ENCODE measurements at places on chromosomes 1 and 21.

DNA sequence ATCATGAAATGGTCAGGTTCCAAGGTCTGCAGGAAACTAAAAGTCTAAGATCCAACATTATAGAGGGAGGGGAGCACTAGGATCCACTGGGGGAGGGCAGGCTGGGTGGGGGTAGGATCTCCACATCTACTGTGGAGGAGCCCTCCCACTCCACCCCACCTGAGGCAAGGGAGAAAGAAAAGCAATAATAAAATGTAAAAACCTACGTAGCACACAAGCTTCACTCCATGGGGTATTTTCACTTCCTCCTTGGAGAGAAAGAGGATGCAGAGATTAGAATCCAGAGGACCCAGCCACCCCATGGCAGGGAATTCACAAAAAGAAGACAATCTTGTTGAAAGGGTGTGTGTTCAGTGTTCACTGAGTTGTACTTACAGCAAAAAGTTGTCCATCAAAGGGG lies 14.4 kb downstream of the SPOCD1 start:
- peak; percentile 3 for DNase-seq
- no peak overlapping the region for H3K27ac ChIP-seq
- H3K27me3 ChIP-seq: peaks cover 5% of the 10 kb centered on the region
- H3K4me3 ChIP-seq: no peak overlapping the region

GRCh38 chr1:170073893-170074249 lies 624 bp downstream of the KIFAP3 start:
- no peaks in the 10 kb centered on the region for H3K27me3 ChIP-seq
- H3K27ac ChIP-seq: peak overlapping the region; percentile 66
- DNase-seq: no peak
- H3K36me3 ChIP-seq: no peaks in the 10 kb centered on the region
- H3K4me1 ChIP-seq: peaks cover 34% of the 10 kb centered on the region

GRCh38 chr1:117629625-117630422 lies 24.0 kb downstream of the TENT5C start:
- no peaks in the 10 kb centered on the region for H3K27me3 ChIP-seq
- no peak overlapping the region for H3K4me3 ChIP-seq
- DNase-seq: no peak
- H3K4me1 ChIP-seq: peaks cover 4% of the 10 kb centered on the region
- H3K27ac ChIP-seq: no peak overlapping the region

DNA sequence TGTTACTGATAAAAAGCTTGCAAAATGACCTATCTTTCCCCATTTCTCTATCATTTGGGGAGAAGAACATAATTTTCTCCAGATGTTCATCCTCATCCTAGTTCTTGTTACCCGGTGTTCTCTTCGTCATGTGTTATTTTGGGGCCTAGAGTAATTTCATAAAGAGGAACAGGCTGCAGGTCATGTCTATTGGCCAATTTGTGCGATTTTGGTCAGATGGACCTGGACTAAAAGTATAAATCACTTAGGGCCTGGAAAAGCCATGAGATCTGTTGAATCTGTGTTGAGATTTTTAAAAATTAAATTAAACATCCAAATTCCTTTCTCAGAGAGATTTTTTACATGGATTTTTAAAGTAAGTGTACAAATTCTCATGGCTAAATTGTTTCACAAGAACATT lies 241.3 kb upstream of the PLXNA2 start:
- H3K27me3 ChIP-seq: no peaks in the 10 kb centered on the region
- no peaks in the 10 kb centered on the region for H3K36me3 ChIP-seq
- no peak for DNase-seq
- no peak overlapping the region for H3K4me3 ChIP-seq

DNA sequence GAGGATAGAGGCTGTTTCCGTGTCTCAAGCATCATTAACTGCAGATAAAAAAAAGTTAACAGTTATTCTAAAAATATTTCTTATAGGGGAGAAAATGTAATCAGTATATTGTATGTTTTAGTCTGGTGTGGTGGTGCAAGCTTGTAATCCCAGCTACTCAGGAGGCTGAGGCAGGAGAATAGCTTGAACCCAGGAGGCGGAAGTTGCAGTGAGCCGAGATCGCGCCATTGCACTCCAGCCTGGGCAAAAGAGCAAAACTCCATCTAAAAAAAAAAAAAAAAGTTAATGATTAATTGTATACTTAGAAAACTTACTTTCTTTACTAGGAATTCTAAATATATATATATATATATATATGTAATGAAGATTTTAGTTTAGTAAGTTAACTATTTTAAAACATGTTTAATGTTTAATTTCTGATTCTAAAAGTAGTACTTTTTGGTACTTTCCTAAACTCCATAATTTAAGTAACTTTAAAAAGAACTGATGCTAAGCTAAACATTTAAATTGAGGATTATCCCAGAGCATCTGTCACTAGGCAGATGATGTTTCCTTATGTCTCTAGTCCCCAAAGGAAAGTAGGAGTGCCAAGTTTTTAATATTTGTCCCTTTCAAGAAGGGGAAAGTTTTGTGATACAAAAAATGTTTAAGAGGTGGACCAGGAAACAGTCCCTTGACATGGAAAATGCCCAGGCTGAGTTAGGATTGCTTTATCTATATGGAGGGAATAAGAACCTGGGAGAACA lies 66.3 kb downstream of the DYRK1A start:
- no peak for DNase-seq
- H3K27me3 ChIP-seq: no peaks in the 10 kb centered on the region
- H3K36me3 ChIP-seq: no peaks in the 10 kb centered on the region
- peaks cover 63% of the 10 kb centered on the region for H3K4me1 ChIP-seq
- no peak overlapping the region for H3K27ac ChIP-seq

DNA sequence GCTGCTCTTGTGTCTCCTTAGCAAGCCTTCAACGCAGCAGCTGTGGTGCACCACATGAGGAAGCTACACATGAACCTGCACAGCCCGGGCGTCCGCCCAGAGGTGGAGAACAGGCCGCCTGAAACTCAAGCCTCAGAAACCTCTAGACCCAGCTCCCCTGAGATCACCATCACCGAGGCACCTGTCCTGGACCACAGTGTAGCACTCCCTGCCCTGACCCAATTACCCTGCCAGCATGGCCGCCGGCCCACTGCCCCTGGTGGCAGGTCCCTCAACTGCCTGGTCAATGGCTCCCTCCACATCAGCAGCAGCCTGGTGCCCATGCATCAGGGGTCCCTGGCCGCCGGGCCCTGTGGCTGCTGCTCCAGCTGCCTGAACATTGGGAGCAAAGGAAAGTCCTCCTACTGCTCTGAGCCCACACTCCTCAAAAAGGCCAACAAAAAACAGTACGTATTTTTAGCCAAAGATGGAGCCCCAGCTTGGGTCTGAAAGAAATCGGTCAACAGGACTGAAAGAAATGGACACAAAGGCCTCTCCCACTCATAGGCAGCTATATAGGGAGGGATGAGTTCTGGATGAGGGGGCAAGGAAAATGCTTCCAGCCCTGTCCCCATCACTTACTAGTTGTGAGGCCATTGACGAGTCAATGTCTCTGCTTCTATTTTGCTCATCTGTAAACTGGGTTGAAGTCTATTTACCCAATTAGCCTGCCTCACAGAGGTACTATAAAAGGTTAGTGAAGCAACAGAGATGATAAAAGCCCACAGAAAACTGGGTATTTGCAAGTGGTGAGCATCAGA lies 28.5 kb downstream of the CAMK1G start:
- H3K4me1 ChIP-seq: no peaks in the 10 kb centered on the region
- H3K4me3 ChIP-seq: no peak overlapping the region
- H3K27me3 ChIP-seq: no peaks in the 10 kb centered on the region
- H3K27ac ChIP-seq: no peak overlapping the region
- H3K36me3 ChIP-seq: no peaks in the 10 kb centered on the region

- no peaks in the 10 kb centered on the region for H3K36me3 ChIP-seq
- H3K27me3 ChIP-seq: no peaks in the 10 kb centered on the region
- no peak overlapping the region for H3K27ac ChIP-seq
- no peak overlapping the region for H3K4me3 ChIP-seq
Measured at GRCh38 chr1:58345215-58346035, 201.1 kb downstream of the OMA1 start.

- H3K4me3 ChIP-seq: peak within 1 kb of the TSS; percentile 26
- peaks cover 10% of the 10 kb centered on the region for H3K4me1 ChIP-seq
- no peak for DNase-seq
- H3K27ac ChIP-seq: peak within 1 kb of the TSS; percentile 33
- peaks cover 39% of the 10 kb centered on the region for H3K27me3 ChIP-seq
Measured at GRCh38 chr1:156676820-156677615, at the start of gene NES. TSS of gene NES (minus strand) at chr1:156677407. CDS start at chr1:156677264, 143 bp downstream.

DNA sequence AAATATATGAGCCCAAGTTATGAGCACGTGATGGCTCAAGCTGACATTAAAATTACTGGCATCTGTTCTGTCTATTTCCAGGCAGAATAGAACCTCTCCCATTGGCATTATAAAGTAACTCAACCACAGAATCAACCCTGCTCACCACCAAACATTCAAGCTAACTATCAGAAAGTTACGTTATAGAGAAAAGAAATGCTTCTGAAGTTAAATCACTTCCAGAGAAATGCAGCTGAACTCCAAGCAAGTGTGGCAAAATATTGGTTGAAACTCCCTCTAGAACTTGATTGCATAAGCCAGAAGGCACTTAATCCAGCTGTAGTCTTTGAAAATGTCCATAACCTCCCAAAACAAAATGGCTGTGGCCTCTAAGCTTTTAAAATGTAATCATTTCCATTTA lies 36.2 kb upstream of the UBE2U start:
- H3K4me1 ChIP-seq: no peaks in the 10 kb centered on the region
- H3K36me3 ChIP-seq: no peaks in the 10 kb centered on the region
- no peak for DNase-seq

DNA sequence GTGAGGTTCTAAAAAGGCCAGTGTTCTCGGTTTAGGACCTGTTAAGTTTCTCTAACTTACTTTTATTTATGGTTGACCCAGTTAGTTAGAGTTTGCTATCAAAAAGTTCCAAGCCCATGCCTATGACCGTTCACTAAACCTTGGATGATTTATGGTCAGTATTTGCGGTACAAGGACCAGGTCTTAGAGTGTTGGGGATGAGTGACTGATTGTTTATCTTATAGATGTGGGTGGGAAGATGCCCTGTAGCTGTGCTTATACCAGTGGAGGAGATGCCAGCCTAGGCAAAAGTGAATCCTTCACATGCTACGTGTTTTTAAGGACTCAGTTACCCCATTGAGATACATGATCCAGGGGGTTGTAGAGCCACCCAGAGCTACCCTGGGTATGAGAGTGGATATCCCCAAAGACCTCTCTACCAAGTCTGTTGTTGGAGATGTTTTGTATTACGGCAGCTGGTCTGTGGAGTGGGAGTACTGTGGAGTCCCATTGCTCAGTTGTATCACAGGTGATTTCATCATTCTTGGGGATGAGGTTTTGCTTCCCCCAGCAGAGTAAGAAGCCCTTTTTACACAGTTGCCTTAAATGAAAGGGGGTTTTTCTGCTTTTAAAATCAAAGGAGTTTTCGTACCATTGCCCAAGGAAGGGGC lies 2.1 kb downstream of the SLC22A15 start:
- no peak for DNase-seq
- no peak overlapping the region for H3K27ac ChIP-seq
- no peaks in the 10 kb centered on the region for H3K27me3 ChIP-seq
- H3K36me3 ChIP-seq: no peaks in the 10 kb centered on the region

Measured in CD8-positive, alpha-beta memory T cell (primary cell).